ENCODE measurements at places on chromosomes 3 and 15.

GRCh38 chr15:88321271-88321670 is 64.7 kb upstream of the NTRK3 start:
- no peak for DNase-seq

GRCh38 chr3:150391161-150391560 is 16.9 kb upstream of the TSC22D2 start:
- no peak for DNase-seq

DNA sequence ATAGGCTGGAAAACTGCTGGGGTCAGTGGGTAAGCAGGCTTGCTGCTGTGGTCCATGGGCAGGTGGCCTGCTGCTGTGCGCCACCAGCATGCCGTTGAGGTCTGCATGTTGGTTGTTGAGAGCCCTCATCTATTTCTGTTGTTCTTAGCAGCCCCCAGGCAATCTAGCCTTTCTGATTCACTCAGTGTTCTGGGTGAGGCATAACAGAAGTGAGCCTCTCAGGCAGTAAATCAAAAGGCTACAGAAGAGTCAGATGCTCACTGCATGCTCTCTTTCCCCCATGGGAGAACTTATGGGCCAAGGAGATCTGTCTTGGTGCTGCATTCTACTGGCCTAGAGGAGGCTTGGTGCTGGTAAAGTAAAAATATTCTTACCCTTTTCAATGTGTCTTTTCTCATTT is 67.8 kb upstream of the ATP10A start:
- no peak for DNase-seq

DNA sequence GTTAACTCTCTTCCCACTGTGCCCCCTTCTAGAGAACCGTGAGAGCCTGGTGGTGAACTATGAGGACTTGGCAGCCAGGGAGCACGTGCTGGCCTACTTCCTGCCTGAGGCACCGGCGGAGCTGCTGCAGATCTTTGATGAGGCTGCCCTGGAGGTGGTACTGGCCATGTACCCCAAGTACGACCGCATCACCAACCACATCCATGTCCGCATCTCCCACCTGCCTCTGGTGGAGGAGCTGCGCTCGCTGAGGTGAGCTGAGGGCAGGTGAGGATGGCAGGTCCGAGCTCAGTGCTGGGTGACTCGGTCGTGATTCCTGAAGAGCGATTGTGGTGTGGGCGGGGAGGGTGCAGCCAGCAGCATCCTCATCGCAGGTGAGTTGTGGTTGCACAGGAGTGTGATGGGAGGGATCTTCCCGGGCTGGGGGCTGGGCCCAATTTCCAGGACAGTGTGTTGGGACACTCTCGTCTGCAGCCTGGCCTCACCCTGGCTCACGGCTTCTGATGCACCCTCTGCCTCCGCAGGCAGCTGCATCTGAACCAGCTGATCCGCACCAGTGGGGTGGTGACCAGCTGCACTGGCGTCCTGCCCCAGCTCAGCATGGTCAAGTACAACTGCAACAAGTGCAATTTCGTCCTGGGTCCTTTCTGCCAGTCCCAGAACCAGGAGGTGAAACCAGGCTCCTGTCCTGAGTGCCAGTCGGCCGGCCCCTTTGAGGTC is 8.0 kb downstream of the MCM2 start:
- DNase-seq: no peak

DNA sequence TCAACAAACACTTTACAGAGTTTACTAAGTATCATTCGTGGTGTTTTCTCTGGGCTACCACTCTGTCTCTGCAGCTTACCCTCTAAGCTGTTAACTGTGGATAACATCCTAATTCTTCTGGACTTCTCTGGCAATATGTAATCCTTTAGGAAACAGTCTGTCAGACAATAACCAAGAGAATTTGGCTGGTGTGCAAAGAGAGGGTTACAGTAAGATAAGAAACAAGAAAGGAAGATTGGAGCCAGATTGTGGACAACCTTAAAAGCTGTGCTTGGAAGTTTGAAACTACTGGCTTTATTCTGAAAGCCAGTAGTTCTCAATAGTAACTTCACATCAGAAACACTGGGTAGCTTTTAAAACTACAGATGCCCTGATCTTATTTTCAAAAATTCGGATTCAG is 778 bp downstream of the ARL6 start:
- no peak for DNase-seq

DNA sequence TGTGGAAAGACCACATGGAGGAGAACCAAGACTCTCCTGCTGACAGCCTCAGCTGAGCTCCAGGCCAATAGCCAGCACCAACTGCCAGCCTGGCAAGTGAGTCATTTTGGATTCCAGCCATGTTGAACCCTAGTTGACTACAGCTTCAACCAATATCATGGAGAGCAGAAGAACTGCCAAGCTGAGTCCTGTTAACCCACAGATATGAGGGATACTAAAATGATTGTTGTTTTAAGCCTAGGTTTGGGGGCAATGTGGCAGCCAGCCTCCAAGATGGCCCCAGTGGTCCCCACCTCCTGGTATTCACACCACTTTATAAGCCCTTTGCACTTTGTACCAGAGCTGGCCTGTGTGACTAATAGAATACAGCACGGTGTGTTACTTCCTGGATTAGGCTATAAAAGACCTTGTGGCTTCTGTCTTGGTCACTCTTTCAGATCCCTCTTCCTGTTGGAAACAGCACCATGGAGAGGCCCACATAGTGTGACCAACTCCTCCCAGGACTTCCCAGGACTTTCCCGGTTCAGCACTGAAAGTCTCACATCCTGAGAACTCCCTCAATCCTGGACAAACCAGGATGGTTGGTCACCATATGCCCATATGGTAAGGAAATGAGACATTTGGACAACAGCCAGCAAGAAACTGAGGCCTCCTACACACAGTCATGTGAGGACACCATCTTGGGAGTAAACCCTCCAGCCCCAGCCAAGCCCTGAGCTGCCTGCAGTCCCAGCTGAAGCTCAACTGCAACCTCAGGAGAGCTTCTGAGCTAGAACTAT is 32.4 kb upstream of the CDV3 start:
- DNase-seq: peak; percentile 77

DNA sequence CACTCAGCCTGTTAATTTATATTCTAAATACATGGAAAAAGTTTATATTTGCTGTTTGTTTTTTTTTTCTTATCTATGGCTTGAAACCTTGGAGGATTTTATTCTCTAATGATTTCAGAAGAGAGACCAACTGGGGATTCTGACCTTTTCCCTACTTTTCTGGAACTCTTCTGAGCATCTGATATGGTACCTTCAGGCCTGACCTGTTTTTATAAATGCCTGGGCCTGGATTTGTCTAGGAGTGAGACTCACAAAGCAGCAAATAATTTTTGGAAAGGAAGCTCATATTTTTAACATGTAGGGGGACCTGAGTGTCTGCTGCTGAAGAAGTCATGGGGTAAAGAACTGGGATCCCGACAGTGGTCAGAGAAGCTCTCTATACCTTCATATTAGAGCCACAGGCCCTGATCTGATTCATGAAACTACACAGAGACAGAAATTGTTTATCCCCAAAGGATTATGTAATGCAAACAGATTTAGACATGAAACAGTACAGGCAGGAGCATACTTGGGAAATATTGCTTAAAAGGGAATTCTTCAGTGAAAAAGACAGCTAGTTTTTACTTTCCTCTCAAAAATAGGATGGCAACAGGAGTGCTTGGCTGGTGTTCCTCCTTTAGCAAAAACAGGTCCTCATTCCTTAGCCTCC is 15.9 kb downstream of the PPM1L start:
- DNase-seq: no peak

GRCh38 chr3:175672119-175672689 is 813.1 kb downstream of the NAALADL2 start:
- no peak for DNase-seq
